Activated CD4-positive, alpha-beta memory T cell treated with anti-CD3 and anti-CD28 coated beads for 36 hours (primary cell): ENCODE measurements at places on chromosomes 12 and 14. TPM values are rescaled to one million over a fixed set of nuclear protein-coding genes. Genes with fewer than 3 reads are reported as not detected.

ZC2HC1C gene
- 2.1 TPM for total RNA-seq

CAPZA3 gene
- not detected for total RNA-seq

SPIC gene
- not detected for total RNA-seq

ATP5MC2 gene
- total RNA-seq: 378 TPM

- no peak for DNase-seq
- H3K27me3 ChIP-seq: no peaks in the 10 kb centered on the region
- H3K27ac ChIP-seq: no peak overlapping the region
- peaks cover 2% of the 10 kb centered on the region for H3K36me3 ChIP-seq
- no peak overlapping the region for H3K4me3 ChIP-seq
- H3K4me1 ChIP-seq: no peaks in the 10 kb centered on the region
Measured at GRCh38 chr14:61076556-61076955, 95.5 kb downstream of the SLC38A6 start.

DNA sequence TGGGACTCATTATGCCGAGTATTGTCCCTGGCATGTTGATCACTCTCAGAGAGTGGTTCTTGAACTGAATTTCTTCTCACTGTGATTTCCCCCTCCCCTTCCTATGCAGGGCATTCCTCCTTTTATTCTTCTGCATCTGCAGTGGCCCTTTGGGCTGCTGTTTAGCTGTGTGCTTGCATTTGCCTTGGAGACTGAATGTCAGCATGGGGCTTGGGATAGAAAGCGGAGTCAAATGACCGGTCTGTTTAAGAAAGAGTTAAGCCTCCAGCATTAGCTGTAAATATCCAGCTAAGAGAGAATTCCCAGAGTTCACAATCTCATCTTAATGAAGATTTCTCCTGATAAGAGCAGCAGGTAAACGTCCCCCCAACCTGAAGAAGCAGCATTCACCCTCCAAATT, 65.6 kb upstream of the RMST start:
- H3K36me3 ChIP-seq: no peaks in the 10 kb centered on the region
- H3K27ac ChIP-seq: no peak overlapping the region
- no peak overlapping the region for H3K4me3 ChIP-seq
- DNase-seq: no peak
- no peaks in the 10 kb centered on the region for H3K27me3 ChIP-seq

GRCh38 chr12:92363295-92364146, 217.9 kb upstream of the BTG1 start:
- H3K4me3 ChIP-seq: peak overlapping the region; percentile 74
- H3K27me3 ChIP-seq: no peaks in the 10 kb centered on the region
- peak; percentile 55 for DNase-seq
- peaks cover 20% of the 10 kb centered on the region for H3K36me3 ChIP-seq

DNA sequence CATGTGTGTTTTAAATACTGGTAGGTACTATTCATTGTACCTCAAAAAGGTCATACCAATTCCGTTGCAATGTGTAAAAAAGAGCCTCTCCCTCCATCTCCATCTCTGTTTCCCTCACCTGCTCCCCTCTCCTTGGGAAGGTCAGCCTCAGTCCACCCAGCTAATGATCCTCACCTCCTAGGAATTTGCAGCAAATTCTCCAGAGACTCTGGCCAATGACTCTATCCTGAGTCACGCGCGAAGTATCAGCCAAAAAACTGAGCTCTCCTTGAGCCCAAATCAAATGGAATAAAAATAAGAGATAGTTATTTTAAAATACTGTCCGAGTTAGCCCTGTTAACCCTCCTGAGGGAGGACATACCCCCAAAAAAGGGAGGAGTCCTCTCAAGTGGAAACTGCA, 148.4 kb downstream of the DPF3 start:
- H3K4me1 ChIP-seq: no peaks in the 10 kb centered on the region
- H3K27ac ChIP-seq: no peak overlapping the region
- no peak for DNase-seq
- H3K4me3 ChIP-seq: no peak overlapping the region
- H3K27me3 ChIP-seq: no peaks in the 10 kb centered on the region

DNA sequence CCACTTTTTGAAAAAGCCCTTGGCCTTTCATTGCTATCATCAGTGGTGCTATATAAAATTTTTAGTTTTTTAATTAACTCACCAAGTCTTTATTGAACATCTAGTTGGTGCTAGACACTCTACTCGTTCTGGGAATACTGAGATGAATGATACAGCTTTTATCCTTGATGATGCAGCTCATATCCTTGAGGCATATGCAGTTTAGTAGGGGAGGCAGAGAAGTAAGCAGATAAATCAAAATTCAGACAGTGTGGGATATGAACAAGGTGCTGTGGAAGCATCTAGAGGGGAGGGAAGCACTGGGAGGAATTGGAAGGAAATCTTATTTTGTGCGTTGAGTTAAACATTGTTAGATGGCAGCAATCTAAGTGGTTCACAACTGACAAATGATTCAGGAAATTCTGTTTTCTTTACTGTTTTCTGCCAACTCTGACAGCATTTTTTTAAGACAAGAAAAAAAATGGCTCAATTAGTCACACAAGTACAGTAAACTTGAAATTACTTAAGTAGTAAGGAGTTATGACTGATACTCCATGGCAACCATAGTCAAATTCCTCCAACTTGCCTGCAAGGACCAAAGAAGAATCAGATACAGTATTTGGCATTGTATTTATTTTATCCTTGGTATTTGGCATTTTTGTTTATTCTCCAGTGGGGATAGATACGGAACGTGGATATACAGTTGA, 119.2 kb downstream of the TMTC2 start:
- no peak overlapping the region for H3K27ac ChIP-seq
- peaks cover 2% of the 10 kb centered on the region for H3K36me3 ChIP-seq
- no peak for DNase-seq
- H3K27me3 ChIP-seq: no peaks in the 10 kb centered on the region
